ENCODE measurements at places on chromosomes 5 and 9. TPM values are rescaled to one million over a fixed set of nuclear protein-coding genes. Genes with fewer than 3 reads are reported as not detected.

MOB3B gene
- total RNA-seq: 1.1 TPM

CYLC2 gene
- total RNA-seq: not detected

ANKDD1B gene
- not detected for total RNA-seq

PCDHA9 gene
- not detected for total RNA-seq

SPINK6 gene
- 1.1 TPM for total RNA-seq

LCN2 gene
- total RNA-seq: not detected

IFNA13 gene
- not detected for total RNA-seq

ETF1 gene
- 105 TPM for total RNA-seq

SLC4A9 gene
- total RNA-seq: not detected

PAX5 gene
- not detected for total RNA-seq

All from myometrial cell (primary cell).